Pericardium fibroblast (primary cell): ENCODE measurements at places on chromosomes 3 and 15. TPM values are rescaled to one million over a fixed set of nuclear protein-coding genes. Genes with fewer than 3 reads are reported as not detected.

MAGEF1 gene
- 21.0 and 21.6 TPM in 2 replicates for total RNA-seq

GNAT1 gene
- not detected in 2 replicates for total RNA-seq

SOX2 gene
- total RNA-seq, result not detected in 2 replicates

HRG gene
- not detected in 2 replicates for total RNA-seq

GOLGA8G gene
- total RNA-seq, result not detected in 2 replicates

MESP2 gene
- 0.23 and 0.68 TPM in 2 replicates for total RNA-seq
